ENCODE measurements at places on chromosomes 1 and 21.
A peak's percentile ranks its signal among the peaks of the same experiment; 100 is the strongest.

GRCh38 chr1:30437059-30437576 lies 286.3 kb downstream of the MATN1 start:
- DNase-seq = no peak

DNA sequence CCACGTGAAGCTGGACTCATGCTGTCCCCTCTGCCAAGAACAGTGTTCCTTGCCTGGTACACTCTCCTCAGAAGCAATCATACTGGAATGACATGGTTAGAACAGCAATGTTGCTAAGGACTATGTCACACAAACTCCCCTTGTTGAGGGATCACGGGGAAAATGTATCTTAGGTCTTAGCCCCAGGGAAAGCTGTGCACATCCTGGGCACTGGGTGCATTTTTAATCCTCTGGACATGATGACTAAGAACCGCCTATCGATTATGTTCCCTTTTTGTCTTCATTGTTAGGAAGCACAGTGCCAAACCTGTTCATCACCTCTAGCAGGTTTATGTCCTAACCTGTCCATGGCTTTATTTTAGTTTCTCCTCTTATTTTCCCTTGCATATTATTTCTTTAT lies 115.1 kb downstream of the HIVEP3 start:
- DNase-seq = no peak

DNA sequence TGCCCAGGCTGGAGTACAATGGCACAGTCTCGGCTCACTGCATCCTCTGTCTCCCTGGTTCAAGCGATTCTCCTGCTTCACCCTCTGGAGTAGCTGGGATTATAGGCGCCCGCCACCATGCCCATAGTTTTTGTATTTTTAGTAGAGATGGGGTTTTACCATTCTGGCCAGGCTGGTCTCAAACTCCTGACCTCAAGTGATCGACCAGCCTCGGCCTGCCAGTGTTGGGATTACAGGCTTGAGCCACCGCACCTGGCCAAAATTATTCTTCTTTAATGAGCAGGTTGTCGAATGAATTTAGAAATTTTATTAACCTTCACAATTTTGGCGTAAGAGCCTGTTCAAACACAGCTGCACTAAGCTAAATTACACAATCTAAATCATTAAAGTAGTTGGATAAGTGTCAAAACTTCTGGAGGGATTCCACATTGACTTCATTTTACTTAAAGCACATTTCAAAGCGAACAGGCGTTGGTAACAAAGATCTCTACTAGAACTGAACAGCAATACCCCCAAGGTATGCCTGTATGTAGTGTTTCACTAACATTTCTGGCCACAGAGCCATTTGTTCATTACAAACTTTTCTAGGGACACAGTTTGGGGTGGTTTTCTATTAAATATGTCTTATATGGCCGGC lies 5.2 kb upstream of the CTH start:
- DNase-seq = no peak

DNA sequence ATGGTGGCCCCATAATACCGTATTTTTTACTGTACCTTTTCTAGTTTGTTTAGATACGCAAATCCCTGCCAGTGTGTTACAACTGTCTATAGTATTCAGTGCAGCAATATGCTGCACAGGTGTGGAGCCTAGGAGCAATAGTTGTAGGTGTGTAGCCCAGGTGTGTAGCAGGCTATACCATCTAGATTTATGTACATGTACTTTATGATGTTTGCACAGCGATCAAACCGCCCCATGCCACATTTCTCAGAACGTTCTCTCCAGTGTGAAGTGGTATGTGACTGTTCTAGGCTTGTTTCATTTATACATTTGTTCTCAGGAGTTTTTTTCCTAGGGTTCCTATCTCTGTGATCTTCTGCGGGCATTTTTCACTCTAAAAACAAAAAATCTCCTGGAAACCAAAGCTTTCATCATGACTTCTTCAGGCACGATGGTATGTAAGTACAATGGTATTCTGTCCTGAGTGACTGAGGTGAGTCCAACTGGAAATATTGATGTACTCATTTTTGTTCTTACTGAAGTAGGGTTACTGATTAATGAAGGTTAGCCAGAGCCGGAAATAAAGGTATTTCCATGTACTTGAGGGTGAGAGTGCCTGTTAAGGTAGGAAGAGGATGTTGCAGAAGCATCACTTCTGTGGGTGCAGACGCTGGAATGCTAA lies 153.0 kb downstream of the GABPA start:
- no peak for DNase-seq

DNA sequence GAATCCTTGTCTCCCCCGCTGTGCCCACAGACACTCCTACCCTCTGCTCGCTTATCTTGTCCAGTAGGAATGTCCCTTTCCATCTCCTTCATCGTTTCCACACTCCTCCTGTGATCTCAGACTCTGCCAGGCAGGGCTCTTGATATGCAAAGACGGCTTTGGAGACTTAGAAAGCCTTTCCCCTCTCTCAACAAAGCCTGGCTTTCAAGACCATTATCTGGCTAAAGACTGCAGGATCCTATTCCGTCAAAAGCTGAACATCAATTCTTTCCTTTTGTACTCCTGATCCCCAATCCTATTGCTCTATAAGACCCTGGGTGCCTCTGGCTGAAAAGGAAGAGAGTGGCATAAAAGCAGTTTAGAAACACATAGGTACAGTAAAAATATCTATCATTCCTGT lies 63.9 kb downstream of the SDC3 start:
- DNase-seq = no peak

GRCh38 chr1:3787349-3787715 lies 9.0 kb downstream of the LRRC47 start:
- DNase-seq = no peak

DNA sequence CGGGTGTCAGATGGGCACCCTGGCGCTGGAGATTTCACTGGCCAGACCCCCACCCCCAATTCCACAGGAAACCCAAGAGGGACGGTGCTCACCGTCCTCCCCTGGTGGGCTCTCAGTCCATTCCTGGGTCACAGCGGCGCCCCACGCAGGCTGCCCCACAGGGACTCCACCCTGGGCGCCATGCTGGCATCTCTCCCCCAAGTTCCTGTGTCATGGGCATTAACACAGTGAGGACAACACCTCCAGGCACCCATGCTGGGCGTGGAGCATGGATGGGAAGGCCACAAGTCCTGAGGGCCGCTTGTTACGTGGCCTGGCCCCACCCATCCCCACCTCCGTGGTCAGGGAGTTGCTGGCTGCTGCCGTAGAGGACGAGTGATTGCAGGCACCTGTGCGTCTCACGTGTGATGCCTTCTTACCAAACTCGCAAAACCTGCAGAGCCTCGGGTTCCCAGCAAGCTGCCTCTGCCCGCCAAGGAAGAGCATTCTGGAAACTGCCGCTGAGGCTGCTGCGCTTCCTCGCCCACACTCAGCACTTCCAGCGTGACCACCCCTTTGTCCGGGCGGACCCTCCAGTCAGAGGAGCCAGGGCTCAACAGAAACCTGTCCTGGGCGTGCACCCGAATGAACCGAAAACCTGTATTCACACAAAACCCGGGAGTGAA lies 60.3 kb downstream of the SLX9 start:
- no peak for DNase-seq

GRCh38 chr1:63987014-63987627 lies 213.3 kb downstream of the ROR1 start:
- DNase-seq = no peak

GRCh38 chr1:48898894-48899293 lies 122.2 kb upstream of the BEND5 start:
- no peak for DNase-seq

- no peak for DNase-seq
These were observed 155.7 kb downstream of the ADSS2 start for GRCh38 chr1:244296003-244296402.

GRCh38 chr1:197737916-197738315 lies 37.4 kb downstream of the DENND1B start:
- no peak for DNase-seq

- DNase-seq = no peak
These were observed 57.6 kb downstream of the KCNAB2 start for GRCh38 chr1:6103111-6103853.

GRCh38 chr1:110057963-110058518 lies 12.4 kb downstream of the ALX3 start:
- DNase-seq = no peak

- no peak for DNase-seq
These were observed 21.6 kb upstream of the GUCA2A start for GRCh38 chr1:42186152-42186551.

- DNase-seq = no peak
These were observed 75.9 kb downstream of the ZSCAN20 start for GRCh38 chr1:33548319-33548718.

- DNase-seq = no peak
These were observed 103.2 kb upstream of the OLFM3 start for GRCh38 chr1:102099916-102100315.

- DNase-seq = no peak
These were observed 268.3 kb downstream of the ASTN1 start for GRCh38 chr1:176896216-176896615.

DNA sequence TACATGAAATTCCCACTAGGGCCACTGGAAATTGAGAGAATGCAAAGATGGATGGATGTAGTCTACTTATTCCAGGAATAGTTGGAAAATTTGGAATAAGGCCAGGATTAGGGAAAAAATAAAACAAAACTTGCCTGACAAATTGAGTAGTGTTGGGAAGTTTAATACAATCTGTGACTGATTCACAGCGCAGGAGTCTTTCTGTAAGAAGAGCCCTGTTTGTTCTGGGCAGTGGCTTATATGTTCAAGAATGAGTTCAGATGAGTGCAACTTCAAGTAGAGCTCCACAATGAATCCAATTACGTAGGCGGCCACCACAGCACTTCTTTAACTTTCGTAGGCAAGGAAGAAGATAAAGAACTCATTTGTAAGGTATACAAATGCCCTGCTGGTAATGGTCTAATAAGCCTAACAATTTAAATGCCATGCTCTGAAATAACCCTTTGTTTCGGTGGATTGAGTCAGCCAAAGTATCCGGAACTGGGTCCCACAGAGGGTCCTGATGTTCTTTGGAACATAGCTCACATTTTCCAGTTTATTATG lies 47.1 kb upstream of the KCNE1 start:
- DNase-seq = no peak

DNA sequence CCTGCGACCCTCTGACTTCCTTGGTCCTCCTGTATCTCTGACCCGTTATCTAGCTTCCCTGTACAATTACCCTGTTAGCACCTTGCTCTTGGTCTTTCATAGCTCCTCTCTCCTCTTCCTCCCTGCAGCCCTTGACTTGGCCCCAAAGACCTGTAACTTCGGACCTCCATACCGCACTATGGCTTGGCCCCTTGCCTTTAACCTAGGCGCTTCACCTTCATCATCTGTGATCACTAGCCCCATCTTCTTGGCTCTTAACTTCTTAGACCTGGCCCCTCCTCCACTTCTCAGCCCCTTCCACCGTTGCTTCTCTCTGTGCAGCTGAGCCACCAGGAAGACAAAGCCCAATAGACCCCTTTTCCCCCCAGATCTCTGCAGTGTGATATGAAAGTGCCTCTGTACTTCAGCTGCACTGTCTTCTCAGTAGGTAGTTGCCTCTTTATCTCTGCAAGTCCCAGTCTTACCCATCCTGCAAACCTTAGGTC lies 740 bp downstream of the ZNF691 start:
- DNase-seq = no peak

GRCh38 chr1:3229081-3229725 lies 160.2 kb downstream of the PRDM16 start:
- DNase-seq = no peak

- no peak for DNase-seq
These were observed 567.1 kb upstream of the ADGRL2 start for GRCh38 chr1:81233591-81233990.

- no peak for DNase-seq
These were observed 137.8 kb upstream of the COA6 start for GRCh38 chr1:234235434-234235881.

- no peak for DNase-seq
These were observed 712.0 kb downstream of the USP25 start for GRCh38 chr21:16441789-16442188.

GRCh38 chr1:154669464-154670282 lies 61.7 kb upstream of the ADAR start:
- no peak for DNase-seq

DNA sequence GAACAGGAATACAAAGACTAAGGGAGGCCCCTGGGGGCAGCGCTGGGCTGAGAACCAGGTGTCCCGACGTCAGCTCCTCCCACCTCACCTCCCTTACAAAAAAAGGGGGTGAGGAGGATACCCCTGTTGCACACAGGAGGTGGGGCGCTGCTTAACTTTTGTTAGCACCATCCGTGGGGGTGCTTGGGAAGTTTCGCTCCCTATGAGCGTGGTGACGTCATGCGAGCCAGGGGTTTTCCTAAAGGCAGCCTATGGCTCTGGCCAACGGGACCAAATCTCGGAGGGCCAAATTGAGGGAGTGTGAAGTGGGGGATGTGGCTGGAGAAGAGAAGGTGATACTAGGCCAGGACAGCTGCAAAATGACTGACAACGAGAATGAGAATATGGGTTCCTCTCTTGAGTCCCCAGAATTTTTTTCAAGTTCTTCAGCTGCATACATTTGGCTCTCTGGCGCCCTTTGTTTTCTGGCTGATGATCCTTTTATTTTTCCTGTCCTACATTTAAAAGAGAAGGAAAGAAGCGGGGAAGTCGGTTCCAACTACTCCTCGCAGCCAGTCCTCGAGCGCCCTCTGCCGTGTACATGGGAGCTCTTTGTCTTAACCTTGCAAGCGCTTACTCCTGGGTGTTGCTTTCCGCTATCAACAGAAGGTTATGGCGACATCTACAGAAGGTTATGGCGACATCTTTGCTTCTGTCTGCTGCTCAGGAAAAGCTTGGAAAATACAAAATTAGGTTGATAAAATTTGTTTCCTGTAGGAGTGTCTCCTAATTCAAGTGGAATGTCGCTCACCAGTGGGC lies 48.0 kb upstream of the ZC3H11B start:
- peak; percentile 57 for DNase-seq

GRCh38 chr1:3795453-3796214 lies 664 bp downstream of the LRRC47 start:
- no peak for DNase-seq

DNA sequence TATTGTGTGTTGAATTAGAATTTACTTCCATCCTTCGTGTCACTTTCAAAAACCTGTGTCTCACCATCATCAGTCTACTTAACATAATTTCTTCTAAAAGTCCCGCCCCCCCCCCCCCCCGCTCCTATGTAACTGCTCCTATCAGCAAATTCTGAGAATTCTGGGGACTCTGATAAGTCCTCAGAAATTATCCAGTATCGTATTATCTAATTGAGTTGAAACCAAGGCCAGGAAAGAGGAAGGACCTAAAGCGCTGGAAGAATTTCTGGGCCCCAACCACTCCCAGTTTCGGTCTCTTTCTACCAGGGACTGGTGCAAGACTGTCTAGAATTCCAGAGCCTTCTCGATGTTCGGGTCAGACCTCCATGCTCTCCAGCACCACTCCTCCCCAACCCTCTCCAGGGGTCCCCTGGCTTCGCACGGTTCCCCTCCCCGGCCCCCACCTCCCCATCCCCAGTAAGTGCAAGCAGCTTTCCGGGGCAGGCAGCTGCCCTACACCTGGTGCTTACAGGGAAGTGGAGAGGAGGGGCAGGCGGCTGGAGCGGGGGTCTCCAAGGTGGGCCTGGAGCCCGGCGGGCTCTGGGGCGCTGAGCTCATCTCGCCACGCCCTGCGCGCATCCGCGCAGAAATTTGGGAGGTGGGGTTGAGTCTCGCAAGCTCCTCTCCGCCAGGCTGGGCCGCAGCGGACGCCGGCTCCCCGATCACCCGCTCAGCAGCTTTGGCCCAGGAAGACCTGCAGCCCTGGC lies 16.0 kb upstream of the ZNF496 start:
- no peak for DNase-seq

Measured in SIG-M5 (cell line).